RPMI7951 (cell line): ENCODE measurements at places on chromosomes 16 and 17. TPM values are rescaled to one million over a fixed set of nuclear protein-coding genes. Genes with fewer than 3 reads are reported as not detected.

Gene CDRT15
- total RNA-seq: 0.84 TPM in 1 of 2 replicates, not detected in the other

Gene ABCA10
- total RNA-seq: 0.12 TPM in 1 of 2 replicates, not detected in the other

Gene UMOD
- total RNA-seq: not detected in 2 replicates

Gene THUMPD1
- 42.0 and 49.1 TPM in 2 replicates for total RNA-seq

Gene DBNDD1
- 7.7 TPM in 2 replicates for total RNA-seq

Gene HBZ
- not detected in 2 replicates for total RNA-seq
